ENCODE measurements at places on chromosomes 11 and 22.

- DNase-seq, result no peak
These were observed 716.4 kb downstream of the KCNA4 start for GRCh38 chr11:29300420-29300819.

DNA sequence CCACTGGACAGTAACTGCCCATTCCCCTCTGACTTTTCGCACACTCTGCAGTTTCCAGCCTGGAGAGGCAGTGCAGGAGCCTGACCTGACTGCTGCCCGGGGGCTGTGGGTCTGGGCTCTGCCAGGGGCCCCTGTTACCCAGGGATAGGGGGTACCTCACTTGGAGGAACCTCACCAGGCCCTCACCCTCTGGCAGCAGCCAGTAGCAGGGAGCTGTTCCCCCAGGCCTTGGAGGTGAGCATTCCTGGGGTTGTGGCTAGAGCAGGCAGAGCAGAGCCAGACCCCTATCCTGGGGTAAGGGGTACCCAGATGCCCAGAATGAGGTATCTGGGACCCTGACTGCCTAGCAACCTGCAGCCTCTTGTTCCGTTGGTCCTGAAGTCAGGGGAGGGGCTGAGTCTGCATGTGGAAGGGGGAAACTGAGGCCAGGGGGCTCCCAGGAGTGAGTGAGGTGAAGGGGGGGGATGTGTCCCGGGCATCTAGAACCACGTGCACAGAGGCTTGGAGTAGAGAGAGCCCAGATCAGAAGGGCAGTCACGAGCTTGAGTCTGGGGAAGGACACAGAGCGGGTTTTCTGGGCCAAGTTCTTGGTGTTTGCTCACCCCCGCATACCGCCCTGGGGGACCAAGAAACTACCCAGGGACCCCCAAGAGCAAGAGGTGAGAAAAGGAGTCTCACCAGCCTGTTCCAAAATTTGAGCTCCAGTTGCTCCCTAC, 43.9 kb upstream of the ACCSL start:
- no peak for DNase-seq

DNA sequence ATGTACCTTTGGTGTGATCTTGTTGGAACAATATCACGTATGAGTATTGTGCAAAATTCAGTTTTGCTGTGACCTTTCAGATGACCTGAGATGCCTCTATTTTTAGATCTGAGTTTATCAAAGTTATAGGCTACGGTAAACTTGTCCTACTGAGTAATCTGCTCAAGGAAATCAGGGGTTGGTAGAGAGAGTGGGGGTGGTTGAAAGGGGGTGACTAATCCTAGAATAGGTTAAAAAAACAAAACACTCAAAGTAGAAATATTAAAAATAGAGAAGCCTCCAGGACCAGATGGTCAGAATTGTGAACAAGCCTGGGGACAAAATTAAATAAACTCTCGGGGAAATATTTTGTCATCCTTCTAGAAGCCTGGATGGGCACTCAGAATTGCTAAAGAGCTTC, 59.9 kb upstream of the C11orf87 start:
- no peak for DNase-seq

DNA sequence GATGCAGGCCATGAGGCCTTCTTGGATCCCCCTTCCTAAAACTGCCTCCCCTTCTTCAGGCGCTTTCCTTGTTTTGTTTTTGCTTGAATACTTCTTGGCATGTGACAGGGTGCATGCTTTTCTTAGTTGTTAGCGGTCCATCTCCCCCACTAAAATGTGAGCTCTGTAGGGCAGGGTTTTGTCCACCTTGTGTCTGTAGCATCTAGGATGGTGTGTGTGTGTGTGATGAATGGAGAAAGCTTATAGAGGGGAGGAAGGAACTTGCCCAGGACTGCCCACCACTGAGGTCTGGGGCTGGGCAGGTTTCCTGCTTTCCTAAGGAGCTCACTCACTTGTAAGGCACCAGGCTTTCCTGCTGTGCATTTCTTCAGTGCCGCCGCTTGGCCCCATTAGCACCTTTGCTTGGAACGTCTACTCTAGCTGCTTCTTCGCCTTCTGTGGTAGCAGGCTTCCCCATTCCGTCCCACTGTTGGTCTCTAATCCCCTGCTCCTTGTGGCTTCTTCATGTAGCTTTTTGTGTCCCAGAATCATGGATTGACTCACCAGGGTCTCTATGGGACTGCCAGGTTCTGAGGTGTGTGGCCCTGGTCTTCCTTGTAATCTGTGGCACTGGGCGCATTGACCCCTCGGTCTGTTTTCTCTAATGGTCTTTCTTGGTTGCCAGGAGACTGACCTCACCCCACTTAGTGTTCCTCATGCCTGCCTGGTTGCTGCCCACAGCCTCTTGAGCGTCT, 3.3 kb downstream of the DGCR8 start:
- DNase-seq, result no peak

- no peak for DNase-seq
These were observed 747.0 kb downstream of the BRD1 start for GRCh38 chr22:49080631-49081030.

- no peak for DNase-seq
These were observed 575.3 kb upstream of the B3GAT1 start for GRCh38 chr11:134987223-134987768.

GRCh38 chr11:103623933-103624332, 412.5 kb upstream of the DDI1 start:
- DNase-seq, result no peak

- DNase-seq, result no peak
These were observed 59.1 kb upstream of the ARFGAP3 start for GRCh38 chr22:42915980-42916765.

DNA sequence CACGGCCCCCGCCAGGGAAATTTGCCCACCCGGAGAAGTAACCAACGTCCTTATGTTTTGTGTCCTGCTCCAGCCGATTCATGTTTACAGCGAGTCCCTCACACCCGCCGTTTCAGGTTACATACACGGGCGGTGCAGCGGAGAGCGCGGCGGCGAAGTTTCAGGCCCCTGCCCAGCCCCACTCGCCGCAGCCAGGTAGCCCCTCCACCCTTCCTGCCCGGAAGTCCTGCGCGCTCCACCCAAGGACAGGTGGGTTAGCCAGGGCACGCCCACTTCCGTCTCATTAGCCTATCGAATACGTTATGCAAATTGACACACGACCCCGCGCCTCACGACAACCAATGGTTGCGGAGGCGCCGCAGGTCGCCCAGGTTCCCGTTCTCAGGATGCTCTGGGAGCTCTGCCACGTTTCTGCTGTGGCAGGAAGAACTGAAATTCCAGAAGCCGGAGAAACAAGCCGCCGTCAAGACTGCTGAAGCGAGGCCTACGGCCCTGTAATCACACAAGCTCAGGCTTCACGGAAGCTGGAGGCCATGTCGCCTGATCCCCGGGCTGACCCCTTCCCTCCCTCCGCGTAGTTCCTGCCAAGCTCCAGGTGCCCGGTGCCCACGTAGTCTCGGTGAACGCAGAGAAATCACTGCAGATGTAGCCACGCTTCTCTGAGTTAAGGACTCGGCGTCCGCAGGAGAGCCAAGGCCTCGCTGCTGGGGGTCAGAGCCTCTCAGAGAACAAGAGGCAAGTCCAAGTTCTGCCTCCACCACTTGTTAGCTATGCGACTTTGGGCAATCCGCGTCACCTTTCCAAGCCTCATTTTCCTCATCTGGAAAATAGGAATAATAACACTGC, 22.4 kb upstream of the MYH9 start:
- peak; percentile 66 for DNase-seq

GRCh38 chr11:120768949-120769348, 255.0 kb upstream of the TBCEL start:
- no peak for DNase-seq

All from CD4-positive, alpha-beta T cell (primary cell).